Neural crest cell (in vitro differentiated cells): ENCODE measurements at places on chromosomes 1 and 21.

DNA sequence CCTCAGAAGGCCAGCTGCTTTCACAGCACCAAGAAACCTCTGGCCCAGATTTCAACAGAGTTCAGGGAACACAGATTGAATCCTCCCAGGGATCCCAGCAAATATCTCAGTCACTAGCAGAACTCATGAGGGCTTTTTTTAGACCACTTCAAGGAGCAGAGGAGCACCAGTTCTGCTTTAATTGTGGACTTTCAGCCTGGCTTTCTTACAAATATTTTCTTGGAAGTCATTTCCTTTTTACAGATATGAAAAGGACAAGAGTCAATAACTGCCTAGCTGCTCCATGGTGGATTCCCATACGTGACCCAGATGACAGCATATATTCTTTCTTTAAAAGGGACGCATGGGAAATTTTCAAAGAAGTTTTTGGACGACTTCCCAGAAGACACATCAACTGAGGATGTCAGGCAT is 6.4 kb upstream of the LRRC8B start:
- DNase-seq = no peak

DNA sequence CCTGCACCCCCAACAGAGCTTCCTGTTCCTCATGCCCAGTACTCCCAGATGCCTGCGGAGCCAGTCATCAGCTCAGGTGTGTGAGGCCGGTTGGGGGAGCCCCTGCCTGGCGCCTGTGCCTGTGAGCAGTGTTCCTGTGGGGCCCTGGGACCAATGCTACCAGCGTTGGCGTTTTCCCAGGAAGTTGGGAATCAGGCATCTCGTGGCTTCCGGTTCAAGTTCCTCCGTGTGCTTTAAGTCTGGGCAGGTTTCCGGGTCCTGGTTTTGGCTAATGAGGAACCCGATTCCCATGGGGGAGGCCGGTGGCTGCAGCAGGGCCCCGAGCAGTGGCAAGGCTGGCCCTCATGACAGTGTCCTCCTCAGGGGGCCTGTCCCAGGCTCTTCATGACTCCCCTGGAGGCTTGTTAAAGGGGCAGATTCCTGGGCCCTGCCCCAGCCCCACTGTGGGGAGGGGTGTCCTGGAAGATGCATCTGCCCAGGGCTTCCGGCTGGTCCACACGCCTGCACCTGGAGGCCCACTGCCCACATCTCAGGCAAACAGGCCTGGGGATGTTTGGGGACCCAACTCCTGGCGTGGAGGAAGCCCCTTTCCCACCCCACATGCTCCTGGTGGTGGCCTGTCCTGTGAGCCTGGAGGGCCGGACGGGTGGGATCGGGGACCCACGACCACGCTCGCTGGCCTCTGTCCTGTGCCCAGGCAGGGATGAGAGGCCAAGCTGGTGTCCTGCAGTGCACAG is 26.2 kb downstream of the TP73 start:
- no peak for DNase-seq

DNA sequence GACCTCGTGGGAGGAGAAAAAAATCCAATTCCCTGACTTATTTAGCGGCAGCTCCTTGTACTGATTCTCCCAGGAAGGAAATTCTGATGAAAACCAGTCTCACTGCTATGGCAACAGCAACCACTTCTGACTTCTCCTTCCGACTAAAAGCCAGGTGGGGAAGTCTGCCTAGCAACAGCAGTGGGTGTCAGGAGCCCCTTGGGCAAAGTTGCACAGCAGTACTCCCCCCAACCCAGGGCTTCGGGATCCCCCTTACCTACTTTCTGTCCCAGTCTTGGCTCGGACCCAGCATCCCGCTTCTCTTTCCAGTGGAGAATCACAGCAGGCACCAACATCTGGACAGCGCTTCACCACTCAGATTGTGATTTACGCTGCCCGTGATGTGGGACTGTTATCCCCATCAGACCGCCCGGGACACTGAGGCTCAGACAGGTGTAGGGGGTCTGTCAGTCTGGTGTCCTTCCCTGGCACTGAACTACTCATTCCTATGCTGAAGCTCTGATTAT is 24.6 kb downstream of the NKAIN1 start:
- DNase-seq = no peak

GRCh38 chr1:201163707-201164106 is 9.4 kb upstream of the TMEM9 start:
- DNase-seq = no peak

DNA sequence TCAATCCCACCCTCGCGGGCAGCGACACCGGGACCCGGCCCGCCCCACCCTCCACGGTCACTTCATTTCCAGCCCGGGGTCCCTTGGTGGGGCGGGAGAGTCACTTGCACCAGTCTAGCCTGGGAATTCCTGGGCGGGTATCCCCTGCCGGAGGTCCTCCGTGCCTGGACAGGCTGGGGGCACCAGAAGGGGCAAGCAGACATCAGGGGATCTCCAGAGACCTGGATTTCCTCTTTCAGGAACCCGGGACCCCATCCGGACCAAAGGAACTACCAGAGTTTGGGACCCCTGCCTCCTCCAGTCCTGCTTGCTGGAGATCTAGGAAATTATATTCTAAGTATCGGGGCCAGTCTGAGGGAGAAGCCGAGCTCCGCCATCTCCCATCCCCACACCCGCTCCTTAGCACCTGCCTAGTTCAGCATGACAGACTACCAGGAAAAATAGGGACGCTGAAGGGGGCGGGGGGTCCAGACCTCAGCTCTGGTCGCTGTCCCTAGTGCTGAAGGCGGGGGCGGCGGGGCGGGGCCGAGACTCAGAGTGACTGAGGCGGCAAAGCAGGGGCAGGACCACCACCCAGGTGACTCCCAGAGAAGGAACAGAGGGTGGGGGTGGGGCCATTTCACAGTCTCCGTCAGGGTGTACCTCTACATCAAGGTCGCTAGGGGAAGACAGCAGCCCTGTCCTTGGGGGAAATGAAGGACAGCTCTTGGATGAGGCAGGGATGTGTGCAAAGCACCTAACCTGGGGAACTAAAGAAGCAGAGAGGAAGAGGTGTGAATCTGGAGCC is 832 bp downstream of the HCN3 start:
- peak; percentile 58 for DNase-seq

DNA sequence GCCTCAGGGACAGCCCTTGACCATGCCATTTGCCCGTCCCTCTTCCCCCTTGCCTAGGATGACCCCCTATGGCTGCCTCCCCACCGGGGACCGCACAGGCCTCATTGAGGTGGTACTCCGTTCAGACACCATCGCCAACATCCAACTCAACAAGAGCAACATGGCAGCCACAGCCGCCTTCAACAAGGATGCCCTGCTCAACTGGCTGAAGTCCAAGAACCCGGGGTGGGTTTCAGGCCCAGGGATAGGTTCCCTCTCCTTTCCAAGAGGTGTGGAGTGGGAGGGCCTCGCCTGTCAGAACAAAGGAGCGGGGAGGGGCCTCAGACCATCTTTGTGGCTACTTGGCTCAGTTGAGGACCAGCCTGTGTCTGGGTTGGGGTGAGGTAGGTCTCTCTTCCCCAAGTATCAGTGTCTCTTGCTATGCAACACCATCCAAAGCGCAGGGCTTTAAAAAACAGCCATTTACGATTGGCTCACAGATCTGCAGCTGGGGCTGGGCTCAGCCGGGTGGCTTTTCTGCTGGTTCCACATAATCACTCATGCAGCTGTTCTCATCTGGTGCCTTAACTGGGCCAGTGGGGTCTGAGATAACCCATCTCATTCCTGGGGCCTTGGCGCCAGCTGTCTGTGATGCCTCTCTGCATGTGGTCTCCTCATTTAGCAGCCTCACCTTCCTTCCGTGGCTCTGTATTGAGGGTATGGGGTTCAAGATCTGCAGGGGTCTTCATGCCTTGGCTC is 71.7 kb downstream of the PIK3CD start:
- DNase-seq = no peak

DNA sequence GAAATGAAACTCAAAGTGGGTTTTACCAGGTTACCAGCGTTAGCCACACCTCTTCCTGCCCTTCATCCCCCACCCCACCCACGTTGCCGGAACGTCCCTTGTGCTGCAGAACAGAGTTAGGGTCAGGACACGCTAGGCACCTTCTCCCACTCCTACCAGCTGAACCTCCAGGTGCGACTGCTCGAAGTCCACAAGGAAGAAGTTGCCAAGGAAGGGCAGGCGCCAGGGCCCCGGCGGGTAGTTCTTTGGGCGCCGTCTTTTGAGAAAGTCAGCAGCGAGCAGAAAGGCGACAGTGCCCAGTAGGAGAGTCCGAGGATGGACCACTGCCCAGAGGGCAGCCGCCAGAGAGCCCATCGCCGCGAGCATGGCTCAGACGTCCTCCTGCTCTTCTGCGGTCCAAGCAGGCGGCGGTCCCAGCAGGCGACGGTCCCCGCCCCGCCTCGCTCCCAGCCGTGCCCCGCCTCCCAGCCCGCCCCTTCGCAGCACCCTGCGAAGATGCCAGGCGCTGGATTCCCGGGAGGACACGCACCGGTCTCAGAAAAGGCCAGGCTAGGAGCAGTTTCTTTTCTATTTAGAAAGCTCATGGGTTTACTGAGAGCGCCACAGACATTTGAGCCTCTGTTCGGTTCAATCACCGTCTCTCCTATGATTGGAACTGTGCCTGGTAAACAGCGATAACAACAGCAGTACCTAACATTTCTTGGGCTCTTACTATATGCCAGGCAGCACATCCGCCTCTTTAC is at the start of gene CYP2J2:
Gene CYP2J2 (minus strand): TSS at position 393 of the 743 bp plus-strand sequence. CDS start 27 bp downstream, at position 366.
- DNase-seq = peak; percentile 33

DNA sequence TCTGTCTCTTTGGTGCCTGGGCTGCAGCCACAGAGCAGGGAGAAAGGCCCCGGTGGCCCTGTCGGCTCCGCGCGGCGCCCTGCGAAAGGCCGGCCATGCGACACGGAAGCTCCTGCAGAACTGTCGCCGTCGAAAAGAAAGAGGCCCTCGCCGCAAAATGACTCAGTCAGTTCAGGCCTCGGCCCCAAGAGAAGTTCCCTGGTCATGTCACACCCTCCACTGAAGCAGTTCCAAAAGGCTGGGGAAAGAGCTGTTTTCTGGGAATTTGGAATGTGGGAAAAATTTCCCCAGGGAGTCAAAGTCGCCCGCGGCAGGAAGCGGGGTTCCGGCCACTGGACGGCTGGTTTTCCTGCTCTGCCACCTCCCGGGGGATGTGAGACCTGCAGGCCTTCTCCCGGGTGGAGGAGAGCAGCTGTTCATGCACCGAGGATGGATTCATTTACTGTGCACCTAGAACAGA is 115.8 kb upstream of the ZNF678 start:
- peak; percentile 28 for DNase-seq

GRCh38 chr21:35614396-35614921 is 445.9 kb downstream of the SETD4 start:
- DNase-seq = no peak

DNA sequence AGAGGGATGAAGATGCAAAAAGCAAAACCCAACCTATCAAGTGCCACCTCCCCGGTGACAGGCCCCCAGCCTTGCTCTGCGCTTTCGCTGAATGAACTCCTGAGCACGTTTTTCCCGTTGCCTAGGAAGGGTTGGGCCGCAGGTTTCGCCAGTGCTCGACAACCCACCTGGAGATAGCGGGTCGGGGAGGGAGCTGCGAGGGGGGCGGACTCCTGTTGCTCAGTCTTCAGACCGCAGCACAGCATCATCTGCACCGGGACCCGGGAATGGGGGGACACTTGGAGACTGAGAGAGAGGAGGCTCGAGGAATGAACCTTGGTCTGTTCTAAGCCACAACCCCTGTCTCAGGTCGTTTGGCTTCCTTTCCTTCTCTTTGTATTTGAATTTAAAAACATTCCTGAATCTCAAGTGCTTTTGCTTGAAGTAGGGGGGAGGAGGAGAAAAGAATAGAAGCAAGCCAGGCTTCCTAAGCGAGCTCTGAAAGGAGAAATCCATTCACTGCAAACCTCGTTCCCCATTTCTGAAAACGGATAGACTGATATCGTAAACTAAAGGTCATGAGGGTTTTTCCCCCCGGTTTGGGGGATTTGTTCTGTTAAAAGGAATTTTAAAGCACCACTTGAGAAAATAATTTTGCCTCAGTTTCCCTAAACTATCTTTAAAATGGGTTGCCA is 1.2 kb downstream of the AK5 start:
- DNase-seq = no peak

GRCh38 chr1:194684636-194685035 is 1498.2 kb upstream of the B3GALT2 start:
- no peak for DNase-seq

GRCh38 chr1:215287362-215287761 is 204.8 kb downstream of the KCNK2 start:
- no peak for DNase-seq

- no peak for DNase-seq
Observed at GRCh38 chr1:208557723-208558094, 313.5 kb upstream of the PLXNA2 start.

DNA sequence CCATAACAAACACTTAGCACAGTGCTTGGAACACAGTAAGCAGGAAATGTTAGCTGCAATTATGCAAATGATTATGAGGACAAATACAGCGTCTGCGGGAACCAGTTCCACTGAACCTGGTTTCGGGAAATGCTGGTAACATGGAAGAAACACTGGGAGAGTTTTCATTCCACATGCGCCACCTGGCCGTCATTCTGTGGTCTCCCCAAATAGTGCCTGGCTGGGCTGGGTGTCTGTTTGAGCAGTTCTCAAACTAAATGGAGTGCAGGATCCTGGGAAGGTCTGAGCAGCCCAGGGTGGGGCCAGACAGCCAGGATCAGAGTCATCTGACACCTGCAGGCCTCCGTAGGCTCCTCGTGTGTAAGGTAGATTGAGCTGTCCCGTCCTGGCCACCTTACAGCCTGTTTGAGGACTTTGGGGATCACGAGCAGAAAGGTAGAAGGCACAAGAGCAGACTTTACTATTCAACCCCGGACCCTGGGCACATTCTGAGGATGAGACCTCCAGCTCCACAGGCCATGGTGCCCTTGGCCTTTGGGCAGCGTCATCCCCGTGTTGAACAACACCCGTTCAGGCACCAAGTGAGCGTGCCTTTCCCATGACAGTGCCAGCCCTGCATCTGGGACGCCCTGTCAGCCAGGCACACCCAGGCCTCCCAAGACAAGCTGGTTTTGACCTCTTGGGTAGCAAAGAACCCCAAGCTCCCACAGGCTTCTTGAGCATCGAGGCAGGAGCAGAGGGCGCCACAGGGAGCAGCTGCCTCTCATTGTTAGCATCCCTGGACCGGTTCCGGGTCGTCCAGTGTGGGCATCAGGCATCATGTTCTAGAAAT is 101.9 kb downstream of the PRDM2 start:
- DNase-seq = no peak

GRCh38 chr1:30400507-30400906 is 322.9 kb downstream of the MATN1 start:
- DNase-seq = no peak

- DNase-seq = peak; percentile 81
Observed at GRCh38 chr1:27366113-27366410, 699 bp downstream of the MAP3K6 start.

GRCh38 chr21:16634515-16634914 is 878.3 kb upstream of the CXADR start:
- no peak for DNase-seq
